ENCODE measurements at places on chromosomes 5 and 9.

- DNase-seq: no peak
These were observed 9.0 kb upstream of the FBP2 start for GRCh38 chr9:94602666-94603065.

DNA sequence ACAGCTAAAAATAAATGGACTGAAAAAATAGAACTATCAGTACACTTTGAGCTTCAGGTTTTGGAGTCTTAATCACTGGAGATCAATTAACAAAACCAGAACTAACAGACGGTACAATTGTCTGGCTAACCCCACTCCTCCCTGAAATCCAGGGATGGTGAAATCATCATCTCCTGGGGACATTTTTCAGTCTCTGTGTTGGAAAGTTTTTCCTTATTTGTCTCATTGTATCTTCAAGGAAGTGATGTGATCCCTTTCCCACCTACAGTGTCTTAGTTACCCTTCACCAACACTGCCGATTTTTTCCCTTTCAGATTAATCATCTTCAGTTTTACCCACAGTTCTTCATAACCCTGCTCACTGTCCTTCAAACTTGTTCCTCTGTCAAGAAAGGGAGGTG, 81.9 kb downstream of the MAP1B start:
- DNase-seq: peak; percentile 62

DNA sequence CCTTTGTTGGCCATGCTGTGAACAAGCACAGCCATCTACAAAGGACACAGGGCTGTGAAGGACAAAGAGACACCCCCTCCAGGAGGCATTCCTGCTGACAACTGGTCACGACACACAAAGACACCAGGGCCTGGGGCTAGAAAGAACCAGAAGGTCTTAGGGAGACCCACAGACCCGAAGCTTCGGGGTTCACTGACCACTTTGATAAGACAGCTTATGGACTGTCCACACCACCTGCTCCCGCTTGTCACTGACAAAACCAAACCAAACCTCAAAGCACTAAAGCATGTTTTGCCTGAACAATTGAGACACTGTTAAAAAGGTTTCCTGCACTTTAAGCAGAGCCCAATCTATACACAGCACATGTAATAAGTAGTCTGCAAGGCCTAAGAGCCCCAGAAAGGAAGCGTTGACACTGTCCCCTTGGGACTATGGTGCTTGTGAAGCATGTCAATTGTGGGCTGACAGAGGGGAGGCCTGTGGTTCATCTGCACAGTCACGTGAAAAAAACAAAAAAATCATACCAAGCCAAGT, 185.0 kb downstream of the GAPVD1 start:
- DNase-seq: peak; percentile 17

DNA sequence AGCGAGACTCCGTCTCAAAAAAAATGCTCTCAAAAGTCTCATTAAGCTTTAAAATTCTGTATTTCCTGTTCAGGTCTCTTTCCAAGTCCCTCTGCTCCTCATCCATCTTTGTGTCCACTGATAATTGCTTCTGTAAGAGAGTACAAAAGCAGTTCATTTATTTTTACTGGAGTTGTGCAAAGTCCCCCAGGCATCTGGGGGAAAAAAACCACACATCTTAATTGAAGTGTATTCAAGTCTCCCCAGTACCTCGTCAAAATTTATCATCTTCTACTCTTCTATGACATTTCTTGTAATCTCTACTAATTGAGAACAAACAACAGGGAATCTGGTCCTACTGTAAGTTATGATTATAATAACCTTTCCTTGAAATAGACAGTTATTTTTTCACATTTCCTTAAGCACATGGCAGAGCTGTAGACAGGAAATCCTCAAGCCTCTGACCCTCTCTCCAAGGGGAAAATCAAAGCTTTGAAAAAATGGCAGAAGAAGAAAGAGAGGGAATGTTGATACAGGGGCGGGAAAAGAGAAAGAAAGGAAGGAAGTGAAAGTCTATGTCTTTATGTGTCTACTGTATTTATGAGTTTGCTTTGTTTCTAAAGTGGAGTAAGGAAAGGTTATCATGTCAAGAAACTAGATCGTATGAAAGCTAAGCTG, 51.5 kb downstream of the RAI14 start:
- DNase-seq: no peak

DNA sequence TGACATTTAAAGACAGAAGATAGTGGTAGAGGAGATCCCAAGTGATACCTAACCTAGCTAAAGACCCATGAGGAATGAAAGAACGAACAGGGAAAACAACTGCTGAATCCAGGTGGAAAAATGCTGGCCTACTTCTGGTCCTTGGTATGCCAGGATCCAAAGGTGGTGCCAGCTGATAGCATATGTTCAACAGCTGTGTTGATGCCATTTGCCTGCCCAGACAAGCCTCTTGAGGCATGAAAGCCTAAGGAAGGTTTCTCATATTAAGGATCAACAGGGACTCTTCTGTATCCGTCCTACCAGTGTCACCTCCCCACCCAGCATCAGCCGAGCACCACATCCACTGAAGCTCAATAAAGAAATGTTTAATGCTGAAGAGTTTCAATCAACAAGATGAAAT, 225.7 kb upstream of the DMRT1 start:
- no peak for DNase-seq

All from fibroblast of skin of back (primary cell).